HuH-7 (cell line): ENCODE measurements at places on chromosomes 4 and X.

DNA sequence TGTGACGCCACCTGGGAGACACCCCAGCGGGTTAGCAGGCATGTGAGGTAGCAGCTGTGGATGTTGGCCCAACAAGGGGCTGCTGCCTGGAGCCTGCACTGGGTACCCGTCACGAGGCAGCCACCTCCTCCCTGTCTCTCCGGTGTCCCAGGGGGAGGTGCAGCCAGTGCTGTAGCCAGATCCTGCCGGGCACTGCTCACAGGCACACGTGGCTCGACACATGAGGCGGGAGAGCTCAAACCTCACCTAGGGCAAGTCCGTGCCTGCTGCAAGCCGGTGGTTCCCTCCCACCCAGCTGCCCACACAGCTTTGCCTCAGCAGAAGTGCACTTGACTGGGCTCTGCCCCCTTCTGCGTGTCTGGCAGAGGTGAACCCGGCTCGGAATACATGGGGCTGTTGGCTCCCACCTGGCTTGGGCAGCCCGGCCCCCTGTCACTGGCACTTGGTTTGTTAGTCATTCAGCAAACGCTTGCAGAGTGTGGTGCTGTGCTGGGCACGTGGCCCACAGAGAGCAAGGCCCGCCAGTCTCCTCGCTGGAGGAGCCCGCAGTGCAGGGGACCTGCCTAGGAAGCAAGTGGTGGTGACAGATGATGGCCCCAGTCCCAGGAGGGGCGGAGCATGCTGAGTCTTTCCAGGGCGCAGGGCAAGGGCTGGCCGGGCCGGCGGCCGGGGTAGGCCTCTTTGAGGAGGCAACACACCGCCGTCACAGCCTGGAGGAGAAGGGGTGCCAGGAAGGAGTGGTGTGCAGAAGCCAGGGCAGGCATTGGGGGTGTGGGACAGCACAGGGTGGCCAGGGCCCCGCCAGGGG is 10.1 kb upstream of the SH3TC1 start:
- DNase-seq = no peak

GRCh38 chrX:132591719-132592275 is 103.0 kb upstream of the MBNL3 start:
- no peak for DNase-seq

- DNase-seq = peak; percentile 73
Measured at GRCh38 chr4:84966382-84967242, at the start of gene WDFY3. Gene WDFY3 (minus strand): TSS chr4:84966690. CDS start chr4:84860591, 106,099 bp downstream.

GRCh38 chrX:916230-916599 is 285.6 kb downstream of the SHOX start:
- DNase-seq = no peak

DNA sequence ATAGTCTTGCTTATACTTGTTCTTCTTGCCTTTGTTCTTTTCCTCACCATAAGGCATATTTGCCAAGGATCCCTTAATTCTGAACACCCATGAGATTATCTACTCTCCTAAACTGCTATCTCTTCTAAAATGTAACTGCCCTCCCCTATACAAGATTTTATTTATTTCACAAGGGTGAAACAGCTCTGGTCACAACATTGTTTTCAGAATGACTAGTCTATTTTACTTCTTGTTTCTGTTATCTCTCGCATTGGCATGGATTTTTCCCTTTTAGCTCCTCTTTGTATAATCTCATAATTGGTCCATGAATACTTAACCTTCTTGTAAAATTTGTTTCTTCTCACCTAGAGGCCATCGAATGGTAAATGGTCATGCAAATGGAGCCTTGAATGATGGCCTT is 17.2 kb upstream of the COL25A1 start:
- no peak for DNase-seq

DNA sequence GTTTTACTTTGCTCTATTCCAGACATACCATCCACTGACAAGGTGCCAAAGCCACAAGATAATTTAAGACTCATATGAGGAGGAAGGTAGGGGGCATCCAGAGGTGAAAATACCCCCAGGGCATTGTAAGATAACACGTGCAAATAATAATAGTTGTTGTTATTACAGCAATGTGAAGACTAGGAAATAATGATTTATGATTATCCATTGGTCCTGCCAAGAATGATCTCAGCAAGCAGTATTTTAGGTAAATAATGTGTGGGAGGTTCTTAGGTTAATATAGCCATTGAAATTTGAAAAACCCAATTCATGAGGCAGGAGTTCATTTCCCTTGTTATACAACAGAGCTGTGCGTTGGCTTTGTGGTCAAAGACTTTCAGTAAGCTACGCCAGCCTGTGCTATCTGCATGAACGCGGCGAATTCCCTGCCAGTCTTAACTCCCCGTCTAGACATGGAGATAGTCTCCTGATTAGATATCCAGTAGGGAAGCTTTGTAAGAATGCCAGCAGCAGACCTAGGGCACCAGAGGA is 47.2 kb upstream of the MXRA5 start:
- no peak for DNase-seq

DNA sequence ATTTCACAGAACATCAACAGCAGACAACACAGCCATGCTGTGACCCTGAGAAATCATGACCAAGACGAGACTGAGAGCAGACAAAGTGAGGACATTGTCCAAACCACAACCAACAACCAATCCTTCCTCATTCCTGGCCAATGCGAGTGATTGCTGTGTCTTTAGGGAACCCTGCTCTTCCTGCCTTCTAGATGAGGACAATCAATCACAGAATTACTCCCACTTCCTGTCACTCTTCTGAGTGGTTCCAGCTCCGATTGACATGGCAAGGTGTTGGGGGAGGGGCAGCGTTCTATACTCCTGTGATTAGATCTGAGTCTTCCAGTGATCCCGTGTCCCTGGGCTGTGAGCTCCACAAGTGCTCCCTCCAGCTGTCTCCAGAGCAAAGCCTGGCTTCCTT is 227.8 kb downstream of the STIM2 start:
- no peak for DNase-seq

GRCh38 chrX:131828482-131828881 is 194.6 kb upstream of the STK26 start:
- DNase-seq = no peak

- DNase-seq = no peak
Measured at GRCh38 chrX:24927372-24927771, 88.4 kb downstream of the ARX start.

DNA sequence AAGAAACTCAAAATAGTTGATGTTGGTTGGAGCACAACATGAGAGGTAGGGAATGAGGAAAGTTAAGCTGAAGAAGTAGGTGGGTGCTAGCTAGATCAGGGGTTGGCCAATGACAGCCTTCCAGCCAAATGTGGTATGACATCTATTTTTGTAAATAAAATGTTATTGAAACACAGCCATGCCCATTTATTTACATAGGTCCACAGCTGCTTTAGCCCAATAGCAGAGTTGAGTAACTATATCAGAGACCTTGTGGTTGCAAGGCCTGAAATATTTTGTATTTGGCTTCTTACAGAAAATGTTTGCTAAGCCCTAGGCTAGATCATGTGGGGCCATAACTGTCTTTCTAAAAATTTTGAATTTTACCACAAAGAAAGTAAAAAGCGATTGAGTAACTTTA is 234.9 kb upstream of the CTSO start:
- DNase-seq = no peak

DNA sequence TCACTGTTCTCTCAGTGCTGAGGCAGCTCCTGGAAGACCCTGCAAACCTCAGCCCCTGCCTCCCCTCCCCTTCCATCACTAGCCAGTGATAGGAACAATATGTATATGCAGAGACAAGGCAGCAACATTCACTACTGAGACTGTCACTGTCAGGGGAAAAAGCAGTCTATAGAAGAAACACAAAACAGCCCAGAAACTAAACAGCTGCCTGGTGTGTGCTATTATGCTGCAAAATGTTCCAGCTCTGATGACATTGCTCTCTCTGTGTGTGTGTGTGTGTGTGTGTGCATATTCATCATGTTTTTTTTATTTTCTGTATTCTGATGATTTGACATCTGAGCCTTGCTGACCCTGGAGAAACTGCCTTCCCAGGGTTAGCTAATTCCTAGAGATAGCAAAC is 147.2 kb downstream of the SPATA18 start:
- no peak for DNase-seq

DNA sequence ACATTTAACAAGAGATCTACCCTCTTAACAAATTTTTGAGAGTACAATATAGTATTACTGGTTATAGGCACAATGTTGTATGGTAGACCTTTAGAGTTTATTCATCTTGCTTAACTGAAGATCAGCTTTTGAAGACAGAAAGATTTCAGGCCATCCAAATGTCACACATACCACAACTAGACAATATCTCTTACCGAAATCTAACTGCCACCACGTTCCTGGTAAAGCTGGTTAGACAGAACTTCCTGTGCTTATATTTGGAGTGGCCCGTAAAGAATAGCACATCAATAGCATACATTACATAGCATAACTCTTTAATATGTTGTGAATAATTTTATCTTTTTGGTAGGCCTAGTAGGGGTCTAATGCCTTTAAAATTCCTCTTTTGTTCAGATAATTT is 29.8 kb upstream of the ARHGEF6 start:
- no peak for DNase-seq

- DNase-seq = no peak
Measured at GRCh38 chrX:68835468-68835867, 6.6 kb downstream of the EFNB1 start.

- DNase-seq = no peak
Measured at GRCh38 chrX:129006491-129006890, 516.8 kb downstream of the SMARCA1 start.

GRCh38 chr4:123676890-123677229 is 280.3 kb downstream of the SPRY1 start:
- no peak for DNase-seq

DNA sequence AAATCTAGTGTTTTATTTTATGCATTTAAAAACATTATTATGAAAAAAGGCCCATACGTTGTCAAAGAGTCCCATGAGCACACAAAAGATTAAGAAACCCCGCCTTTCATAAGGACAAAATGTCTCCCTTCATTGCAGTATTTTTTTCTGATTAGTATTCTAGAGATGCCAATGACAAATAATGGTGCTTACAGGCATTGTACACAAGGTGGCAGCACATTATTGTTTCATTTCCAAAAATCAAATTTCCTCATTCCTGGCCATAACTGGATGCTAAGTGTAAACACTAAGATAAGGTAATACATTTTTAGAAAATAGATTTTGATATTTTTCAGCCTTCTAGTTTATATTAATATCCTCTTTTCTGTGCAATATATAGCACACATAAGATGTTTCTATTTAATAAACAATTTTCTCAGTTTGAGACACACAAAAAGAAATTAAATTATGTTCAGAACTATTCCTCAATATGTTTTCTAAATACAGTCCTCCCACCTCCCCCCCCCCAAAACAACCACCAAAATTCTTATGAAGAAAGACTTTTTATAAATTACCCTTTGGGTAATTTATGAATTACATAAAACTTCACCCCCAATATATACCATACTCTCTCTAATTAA is 47.7 kb downstream of the TIGD2 start:
- DNase-seq = no peak

GRCh38 chr4:13219971-13220370 is 264.2 kb downstream of the RAB28 start:
- no peak for DNase-seq

GRCh38 chr4:144905286-144905685 is 192.7 kb downstream of the ANAPC10 start:
- no peak for DNase-seq

- DNase-seq = no peak
Measured at GRCh38 chrX:139508099-139508498, 22.4 kb upstream of the F9 start.

DNA sequence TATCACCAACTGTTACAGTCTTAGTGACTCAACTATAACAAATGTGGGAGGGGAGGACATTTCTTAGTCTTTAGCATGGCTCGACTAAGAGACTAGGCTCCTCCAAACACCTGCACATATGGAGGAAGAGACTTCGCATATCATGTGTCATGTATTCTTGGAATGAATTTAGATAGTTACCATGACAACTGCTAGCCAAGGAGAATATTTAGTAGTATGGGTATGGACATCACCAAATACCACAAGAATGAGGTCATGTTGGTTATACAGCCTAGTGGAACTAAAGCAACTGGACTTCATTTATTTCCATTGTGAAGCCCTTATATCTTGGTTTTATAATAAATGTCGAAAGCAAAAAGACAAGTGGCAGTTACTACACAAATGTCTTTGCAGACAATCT is 512.3 kb downstream of the CFAP47 start:
- no peak for DNase-seq

DNA sequence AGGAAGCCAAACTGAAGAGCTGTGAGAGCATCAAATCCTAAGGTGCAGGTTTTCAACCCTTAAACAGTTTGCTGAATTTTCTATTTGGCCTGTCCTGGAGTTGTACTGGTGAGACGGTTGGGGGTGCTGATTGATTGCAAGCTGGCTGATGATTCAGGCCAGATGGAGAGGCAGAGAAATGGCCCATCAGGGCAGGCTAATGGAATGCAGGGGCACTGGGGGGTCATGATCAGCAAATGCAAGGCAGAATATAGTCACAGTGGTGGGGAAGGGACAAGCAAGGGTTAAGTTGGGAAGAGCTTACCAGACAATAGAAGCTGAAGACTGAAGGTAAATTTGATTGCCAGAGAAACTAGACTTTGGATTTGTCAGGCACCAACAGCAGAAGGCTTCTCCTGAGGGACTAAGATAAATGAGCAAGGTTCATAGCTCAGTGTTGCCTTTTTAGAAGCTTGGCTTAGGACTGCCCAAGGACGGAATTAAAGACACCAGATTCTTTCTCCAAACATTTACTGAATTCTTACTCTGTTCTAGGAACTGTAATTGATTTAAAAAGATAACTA is 4.3 kb upstream of the AADAT start:
- DNase-seq = no peak

DNA sequence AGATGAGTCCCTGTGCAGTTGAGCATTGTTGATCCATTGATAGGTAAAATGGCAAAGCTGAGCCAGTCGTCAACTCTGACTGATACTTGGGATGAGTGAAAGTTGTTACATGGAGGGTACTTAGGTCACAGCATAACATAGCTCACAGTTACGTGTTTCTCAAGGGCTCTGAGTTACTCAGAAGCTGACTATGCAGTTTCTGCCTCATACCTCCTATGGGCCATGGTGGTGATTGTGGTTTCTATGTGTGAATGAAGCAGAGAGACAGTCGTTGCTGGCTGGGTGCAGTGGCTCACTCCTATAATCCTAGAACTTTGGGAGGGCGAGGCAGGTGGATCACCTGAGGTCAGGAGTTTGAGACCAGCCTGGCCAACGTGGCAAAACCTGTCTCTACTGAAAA is 30.8 kb downstream of the FRMPD3 start:
- no peak for DNase-seq
